ENCODE measurements at places on chromosomes 11 and 22.
A peak's percentile ranks its signal among the peaks of the same experiment; 100 is the strongest.

- no peak for DNase-seq
Measured at GRCh38 chr11:133181066-133181465, 351.2 kb downstream of the OPCML start.

DNA sequence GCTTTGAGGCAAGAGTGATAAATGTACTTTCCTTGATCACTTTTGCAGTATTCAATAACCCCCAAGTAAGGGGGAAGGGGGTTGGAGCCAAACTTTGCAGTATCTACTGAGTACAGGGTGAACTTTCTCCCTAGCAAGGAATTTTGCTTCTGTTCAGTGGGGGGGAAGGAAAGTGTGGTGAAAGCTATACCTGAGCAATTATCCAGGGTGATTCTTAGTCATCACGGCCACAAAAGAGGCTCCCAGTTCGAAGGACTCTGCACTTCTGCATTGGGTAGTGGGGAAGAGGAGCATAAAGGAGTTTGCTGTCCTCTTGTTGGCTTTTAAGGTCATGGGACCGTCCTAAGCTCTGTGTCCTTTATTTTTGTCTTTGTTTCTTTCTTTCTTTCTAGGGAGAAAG, 346.5 kb upstream of the SYN3 start:
- DNase-seq, result no peak

DNA sequence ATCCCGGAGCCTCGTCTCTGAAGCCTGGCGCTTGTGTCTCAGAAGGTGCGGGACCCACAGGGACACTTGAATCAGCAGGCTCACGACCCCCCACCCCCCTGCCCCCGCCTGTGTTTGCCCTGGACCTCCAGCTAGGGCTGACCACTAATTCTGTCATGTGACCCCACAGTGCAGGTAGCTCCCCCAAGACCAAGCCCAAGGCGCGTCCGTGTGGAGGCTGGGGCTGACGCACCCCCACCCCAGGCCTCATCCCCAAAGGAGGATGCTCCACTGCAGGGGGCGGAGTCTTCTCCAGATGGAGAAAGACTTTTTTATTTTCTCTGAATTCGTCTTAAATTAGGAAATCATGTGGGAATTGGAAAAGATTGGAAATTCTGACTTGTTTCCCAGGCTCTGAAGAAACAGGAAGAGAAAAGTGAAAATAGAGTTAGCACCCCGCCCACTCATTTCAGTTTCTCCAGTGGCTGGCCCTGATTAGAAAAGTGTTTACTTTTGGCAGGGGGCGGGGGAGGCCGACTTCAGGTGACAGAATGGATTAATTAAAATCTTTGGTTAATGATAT, 1.0 kb upstream of the RELA start:
- DNase-seq, result no peak

DNA sequence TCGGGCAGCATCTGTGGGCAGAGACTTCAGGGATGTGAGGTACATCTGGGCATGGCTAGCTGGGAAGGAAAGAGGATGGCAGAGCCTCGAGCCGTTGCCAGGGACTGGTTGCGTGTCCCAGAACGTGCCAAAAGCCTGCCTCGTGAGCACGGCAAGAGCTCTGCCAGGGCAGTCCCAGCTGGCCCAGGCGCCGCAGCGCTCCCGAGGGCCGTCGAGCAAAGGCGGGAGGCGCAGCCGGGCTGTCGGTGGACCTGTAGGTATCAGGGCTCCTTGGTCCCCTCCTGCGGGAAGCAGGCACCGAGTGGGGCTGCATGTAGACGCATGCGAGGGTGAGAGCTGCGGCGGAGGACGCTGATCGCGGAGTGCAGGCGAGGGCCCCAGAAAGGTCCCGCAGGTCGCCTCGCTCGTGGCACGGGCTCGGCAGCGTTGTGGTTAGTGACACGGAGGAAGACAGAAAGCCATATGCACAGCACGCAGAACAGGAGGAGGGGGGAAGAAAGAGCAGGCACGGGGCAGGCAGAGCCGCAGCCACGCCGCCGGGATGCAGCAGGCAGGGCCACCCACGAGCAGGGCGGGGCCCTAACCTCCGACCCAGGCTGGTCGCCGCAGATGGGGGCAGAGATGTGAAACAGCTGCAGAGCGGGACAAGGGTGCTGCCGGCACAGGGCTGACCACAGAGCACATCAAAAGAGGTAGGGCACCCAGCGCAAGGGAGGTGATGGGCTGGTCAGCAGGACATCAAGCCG, 18.0 kb downstream of the LSP1 start:
- no peak for DNase-seq

DNA sequence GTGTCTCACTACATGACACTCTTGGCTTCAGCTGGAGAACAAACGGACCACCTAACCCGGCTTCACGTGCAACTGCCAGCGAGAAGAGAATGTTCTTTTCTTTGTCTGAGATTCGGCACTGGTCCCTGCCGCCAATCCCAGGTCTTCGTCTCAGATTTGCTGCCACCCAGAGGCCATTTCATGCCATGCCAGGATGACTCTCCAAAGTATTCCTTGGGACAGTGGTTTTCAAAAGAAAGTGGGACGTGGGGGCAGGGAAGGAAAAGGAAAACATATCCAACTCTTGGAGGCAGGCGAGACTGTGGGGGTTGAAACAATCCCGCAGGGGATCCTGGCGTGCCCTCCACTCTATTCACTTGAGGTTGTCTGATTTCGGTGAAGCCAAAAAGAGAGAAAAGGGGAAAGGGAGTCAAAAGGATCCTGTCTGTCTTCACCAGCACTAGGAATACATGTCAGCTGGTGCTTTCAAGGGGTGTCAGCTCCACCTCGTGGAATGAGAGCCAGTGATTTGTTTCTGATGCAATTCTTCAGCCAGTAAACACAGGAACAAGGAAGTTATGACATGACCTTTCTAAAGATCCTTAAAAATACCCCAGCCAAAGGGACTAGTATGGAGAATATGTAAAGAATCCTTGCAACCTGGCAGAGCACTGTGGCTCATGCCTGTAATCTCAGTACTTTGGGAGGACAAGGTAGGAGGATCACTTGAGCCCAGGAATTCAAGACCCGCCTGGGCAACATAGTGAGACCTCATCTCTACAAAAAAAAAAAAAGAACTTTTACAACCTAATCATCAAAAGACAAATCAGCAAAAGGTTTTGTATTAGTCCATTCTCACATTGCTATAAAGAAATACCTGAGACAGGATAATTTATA, 41.0 kb upstream of the APLNR start:
- DNase-seq, result no peak

DNA sequence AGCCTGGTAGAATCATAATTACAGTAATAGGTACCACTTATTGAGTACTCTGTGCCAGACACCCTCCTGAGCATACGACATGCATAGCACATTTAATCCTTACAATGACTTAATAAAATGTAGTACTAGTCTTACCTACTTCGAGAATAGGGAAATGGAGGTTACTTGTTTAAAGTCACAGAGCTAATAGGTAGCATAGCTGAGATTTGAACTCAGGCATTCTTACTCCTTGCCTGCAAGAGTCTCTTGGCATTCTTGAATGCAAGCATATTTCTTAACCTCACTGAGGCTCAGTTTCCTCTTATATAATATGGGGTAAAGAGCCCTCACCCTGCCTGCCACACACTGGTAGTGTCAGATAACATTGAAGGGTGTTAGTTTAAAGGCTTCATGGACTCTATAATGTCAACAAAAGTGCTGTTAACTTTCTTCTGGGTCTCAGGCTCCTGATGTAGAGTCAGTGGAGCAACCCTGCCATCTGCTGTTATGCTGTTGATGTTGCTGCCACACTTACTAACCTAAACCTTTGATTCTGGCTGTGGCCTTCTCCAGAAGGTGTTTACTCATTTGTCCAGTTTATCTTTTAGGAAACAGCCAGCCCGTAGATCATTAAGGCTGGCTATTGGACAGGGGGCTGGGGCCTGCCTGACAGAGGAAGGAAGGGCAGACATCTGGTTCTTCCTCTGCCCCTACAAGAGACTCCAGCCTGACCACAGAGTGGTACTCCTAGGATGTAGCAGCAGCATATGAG, 18.9 kb downstream of the LIMK2 start:
- DNase-seq, result peak; percentile 69

DNA sequence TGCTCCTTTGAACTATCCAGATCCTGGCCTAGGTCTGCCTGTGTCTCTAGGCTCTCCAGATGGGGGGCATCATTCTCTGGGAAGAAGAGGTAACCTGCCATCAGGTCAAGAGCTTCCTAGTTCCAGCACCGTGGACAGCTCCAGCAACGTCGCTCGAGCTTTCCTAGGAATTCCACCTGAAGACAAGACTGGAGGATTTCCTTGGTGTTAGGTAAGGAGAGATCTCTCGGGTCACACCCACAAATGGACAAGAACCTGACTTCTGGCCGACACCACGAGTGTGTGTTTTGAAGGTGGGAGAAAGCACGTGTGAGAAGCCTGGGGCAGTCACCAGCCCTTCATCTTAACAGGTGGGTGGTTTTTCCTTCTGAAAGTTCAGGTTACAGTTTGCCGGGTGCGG, 1.2 kb downstream of the PRG3 start:
- no peak for DNase-seq

DNA sequence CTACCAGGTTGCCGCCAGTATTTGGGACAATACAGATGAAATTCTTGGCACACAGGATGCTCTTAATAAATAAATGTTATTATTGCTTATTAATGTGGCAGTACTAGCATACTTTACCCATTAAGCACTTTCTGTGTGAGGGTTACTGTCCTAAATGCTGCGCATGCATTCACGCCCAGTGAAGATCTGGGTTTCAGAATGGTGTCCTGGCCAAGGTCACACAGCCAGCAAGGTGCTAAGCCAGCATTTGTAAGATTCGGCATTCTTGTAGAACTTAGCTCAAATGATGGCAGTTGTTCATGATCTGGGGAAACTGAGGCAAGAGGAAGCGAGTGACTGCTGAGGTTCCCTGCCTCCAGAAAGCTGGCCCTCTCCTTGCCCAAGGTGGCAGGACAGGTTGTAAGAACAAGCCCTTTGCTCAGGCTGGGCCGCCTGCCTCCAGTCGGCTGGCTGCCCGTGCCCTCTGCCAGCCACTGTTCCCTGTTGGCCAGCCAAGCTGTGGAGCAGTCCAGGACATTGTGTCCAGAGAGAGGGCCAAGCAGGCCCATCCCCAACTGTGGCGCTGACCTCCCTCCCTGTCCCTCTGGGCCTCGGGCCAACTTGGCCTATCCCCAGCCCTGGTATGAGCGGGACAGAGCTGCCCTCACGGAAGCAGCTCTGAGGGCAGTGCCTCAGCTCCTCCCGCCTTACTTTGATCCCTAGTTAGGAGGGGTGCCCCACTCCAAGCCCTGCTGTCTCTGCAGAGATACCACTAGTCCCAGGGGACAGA, 28.8 kb downstream of the TOB2 start:
- no peak for DNase-seq

GRCh38 chr11:8826139-8826786, 84.7 kb upstream of the AKIP1 start:
- no peak for DNase-seq

DNA sequence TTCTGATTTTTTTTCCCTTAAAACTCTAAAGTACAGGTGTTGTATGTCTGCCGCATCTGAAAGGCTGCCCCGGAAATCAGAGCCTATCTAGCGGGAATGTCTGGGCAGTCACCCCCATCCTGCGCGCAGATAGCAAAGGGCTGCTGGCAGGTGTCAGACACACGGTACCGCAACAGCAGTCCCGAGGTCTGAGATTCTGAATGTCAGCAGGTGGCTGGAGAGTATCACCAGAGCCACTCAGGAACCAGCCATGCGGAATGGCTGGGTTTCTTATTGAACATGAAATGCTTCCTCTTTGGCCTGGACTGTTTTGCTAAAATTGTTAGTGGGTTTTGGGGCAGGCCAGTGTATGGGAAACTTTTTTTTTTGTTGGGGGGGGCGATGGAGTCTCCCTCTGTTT, 53.3 kb downstream of the CERK start:
- no peak for DNase-seq

Measured in CMK (cell line).